Urinary bladder (tissue), 4 donors: ENCODE measurements at places on chromosomes 3 and 15. TPM values are rescaled to one million over a fixed set of nuclear protein-coding genes. Genes with fewer than 3 reads are reported as not detected.

GRCh38 chr3:102336130-102336529 is 98.7 kb upstream of the ZPLD1 start:
- no peak for DNase-seq

- DNase-seq: no peak
Observed at GRCh38 chr3:16069149-16069922, 105.1 kb upstream of the GALNT15 start.

DNA sequence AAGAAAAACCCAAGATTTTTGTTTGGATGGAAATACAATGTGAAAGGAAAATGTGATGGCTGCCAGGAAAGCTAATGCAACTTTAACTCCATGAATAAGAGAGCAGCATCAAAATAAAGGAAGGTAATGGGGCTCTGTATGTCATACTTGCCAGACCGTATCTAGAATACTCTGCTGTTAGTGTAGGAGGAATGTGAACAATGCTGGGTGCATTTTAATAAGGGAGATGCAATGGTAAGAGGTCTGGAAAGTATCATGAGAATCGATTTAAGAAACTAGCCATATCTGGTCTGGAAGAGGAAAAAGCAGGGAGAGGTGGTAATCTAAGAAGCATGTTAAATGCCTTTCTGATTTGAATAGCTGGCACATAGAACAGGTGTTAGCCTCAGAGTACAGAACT is 239.6 kb downstream of the GBE1 start:
- DNase-seq: no peak

DNA sequence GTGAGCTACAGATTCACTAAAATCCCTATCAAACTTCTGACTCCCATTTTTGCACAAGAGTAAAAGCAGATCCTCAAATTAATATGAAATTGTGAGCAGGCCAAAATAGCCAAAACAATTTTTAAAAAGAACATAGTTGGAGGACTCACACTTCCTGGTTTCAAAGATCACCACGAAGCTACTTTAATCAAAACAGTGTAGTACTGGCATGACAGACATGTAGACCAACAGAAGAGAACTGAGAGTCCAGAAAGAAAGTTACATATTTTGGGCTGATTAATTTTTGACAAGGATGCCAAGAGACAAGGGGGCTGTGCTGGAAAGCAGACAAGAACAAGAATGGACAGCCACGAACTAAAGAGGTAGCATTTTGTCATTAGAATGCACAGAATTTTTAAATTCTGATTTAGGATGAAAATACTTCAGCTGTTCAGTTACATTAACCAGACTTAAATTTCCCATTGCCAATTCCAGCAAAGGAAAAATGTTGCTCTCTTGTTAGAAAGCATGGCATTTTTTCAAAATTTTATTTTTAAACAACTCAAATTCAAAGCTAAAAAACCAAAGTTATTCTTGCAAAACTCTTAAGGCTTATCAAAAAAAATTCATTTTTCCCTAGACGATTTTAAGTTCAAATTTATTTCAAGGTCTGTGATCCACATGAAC is 14.0 kb downstream of the RYK start:
- no peak for DNase-seq

GRCh38 chr3:45659661-45660566 is 29.3 kb upstream of the SACM1L start:
- no peak for DNase-seq

- no peak for DNase-seq
Observed at GRCh38 chr15:66560856-66561525, 4.8 kb downstream of the LCTL start.

DNA sequence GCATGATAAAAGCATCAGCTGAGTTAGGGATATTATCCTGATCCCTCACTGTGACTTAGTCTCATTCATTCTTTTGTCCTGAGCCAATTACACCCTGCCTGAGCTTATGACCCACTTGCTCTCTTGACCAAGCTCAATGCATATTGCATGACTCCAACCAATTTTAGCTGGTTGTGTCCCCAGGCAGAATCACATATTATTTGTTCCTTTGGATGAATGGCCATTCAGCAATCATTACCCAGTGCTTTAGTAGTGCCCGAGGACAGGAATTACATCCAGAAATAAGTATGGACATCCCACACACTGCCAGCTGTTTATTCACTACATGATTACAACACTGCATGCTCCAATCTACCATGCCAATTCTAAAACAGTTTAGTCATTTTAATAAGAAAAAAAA is 322.5 kb downstream of the ZBBX start:
- DNase-seq: no peak

DNA sequence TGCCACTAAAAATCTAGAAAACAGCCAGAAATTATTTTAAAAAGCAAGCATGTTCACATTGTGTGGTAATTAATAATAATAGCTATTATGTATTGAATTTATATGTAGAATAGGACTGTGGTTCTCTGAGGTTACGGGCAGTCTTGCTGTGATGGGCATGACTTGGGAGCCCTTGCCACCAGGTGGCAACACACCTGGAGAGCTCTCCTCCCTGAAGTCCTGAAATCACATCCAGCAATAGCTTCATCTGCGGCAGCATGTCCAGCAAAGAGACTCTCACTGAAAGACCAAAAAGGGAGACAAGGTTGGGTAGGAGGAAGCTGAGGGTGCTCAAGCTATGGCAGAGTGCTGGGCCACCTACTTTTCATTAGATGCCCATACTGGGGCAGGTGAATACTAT is 206.8 kb upstream of the IL12A start:
- no peak for DNase-seq

The ISL2 gene
- 1.5 TPM for total RNA-seq

The DUOXA1 gene
- 12.3 TPM for total RNA-seq
